ENCODE measurements at places on chromosomes 6 and 20.
A peak's percentile ranks its signal among the peaks of the same experiment; 100 is the strongest.

- DNase-seq: no peak
Observed at GRCh38 chr20:51428401-51429143, 113.9 kb downstream of the NFATC2 start.

DNA sequence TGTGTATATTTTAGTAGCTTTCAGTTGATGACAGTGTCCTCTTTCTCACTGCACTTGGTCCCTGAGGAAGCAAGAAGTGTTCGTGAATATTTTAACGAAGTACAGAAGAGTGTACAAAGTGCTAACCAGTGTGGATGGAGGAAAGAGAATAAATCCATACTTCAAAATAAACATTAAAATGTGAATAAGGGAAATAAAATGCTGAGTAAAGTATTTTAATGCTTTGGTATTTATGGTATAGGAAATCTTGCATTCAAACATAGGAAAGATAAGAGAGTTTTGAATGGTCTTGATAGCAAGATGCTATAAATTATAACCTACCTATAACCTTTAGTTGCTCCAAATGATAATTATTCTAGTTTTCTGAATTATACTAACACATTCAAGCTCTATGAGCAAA is 493.4 kb upstream of the EYS start:
- no peak for DNase-seq

GRCh38 chr6:62441182-62441581 is 155.2 kb upstream of the KHDRBS2 start:
- DNase-seq: no peak

- DNase-seq: no peak
Observed at GRCh38 chr6:20415712-20416454, 14.2 kb downstream of the E2F3 start.

- no peak for DNase-seq
Observed at GRCh38 chr6:136526196-136526930, 23.9 kb downstream of the MAP7 start.

DNA sequence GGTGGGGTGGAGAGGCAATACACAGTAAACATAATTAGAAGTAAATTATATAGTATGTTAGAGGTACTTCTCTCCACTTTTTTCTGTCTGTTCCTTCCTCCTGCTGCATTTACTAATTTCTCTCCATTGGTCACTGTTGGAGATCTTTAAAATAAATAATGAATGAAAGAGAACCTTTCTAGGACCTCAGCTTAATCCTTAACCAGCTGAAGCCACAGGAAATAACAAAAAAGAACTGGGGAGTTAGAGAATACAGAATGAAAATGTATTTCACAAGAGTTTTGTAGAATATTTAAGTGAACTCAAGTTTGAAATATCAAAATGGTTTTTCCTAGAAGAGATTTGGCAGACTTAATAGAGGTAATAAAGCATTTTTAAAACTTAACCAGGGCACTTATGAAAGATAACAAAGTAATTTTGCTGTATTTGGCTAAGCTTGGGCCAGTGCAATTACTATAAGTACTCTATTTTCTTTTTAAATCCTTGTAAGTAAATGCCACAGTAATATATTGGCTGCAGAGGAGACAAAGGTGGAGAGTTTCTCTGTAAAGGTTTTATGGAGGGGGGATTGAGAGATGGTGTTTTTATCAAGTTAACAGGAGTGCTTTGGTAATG is 405.0 kb downstream of the CDKAL1 start:
- no peak for DNase-seq

GRCh38 chr20:43533060-43533459 is 25.6 kb downstream of the L3MBTL1 start:
- DNase-seq: no peak

DNA sequence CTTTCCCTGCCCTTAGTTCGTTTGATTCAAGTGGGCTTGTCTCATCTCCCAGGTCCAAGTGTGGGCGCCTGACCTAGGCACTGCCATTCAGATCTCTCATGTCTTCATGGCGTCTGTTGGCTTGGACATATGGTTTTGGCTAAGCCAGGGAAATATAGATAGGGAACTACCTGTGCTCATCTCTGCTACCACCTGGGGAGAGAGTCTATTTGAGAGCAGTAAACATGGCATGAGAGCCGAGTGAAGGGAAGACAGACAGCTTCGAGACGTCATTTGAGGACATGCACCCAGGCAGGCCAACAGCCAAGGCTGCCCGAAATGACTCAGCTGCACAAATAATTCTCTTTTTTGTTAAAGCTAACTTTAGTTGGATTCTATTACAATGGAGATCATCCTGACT is 370.7 kb upstream of the AGPAT4 start:
- no peak for DNase-seq

GRCh38 chr6:35275744-35276260 is 16.3 kb downstream of the ZNF76 start:
- DNase-seq: no peak

- DNase-seq: no peak
Observed at GRCh38 chr20:18090044-18090443, 32.3 kb upstream of the OVOL2 start.

DNA sequence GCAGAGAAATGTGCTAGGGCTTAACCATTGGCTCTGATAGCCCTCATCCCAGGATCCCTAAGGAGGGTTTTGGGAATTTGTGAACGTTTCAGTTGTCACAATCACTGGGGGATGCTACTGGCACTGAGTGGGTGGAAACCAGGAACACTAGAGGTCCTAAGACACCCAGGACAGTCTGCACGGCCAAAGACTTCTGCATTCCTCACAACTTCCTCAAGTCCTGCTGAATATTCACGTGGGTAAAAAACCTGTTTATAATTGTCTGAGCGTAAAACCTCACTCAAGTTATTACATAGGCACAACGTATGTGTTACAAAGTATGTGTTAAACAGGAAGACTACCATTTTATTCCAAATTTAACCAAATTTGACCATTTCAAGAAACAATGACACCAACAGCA is 52.4 kb downstream of the GMDS start:
- no peak for DNase-seq

GRCh38 chr6:5518936-5519491 is 257.7 kb downstream of the FARS2 start:
- no peak for DNase-seq

DNA sequence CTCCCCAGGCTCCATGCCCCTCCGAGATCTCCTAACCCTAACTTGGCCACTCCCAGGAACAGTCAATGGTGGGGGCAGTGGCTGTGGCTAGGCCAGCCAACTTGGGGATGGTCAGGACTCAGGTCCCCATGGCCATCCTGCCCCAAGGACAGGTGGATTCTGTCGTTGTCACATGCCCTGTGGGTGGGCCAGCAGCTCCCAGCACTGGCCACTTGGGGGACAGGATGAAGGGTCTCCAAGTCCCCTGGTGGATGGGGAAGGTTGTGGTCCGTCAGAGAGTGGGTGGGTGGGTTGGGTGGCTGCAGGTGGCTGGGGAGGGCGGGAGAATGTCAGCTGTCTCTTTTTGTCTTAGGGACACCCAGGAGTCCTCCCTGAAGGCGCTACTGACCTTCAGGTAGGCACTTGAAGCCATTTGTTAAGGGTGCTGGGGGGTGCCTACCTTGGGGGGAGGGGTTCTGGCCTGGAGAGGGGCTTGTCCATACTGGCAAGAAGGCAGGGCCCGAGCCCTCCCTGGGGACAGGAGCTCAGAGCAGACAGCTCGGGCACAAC is 5.5 kb downstream of the COL9A3 start:
- no peak for DNase-seq

DNA sequence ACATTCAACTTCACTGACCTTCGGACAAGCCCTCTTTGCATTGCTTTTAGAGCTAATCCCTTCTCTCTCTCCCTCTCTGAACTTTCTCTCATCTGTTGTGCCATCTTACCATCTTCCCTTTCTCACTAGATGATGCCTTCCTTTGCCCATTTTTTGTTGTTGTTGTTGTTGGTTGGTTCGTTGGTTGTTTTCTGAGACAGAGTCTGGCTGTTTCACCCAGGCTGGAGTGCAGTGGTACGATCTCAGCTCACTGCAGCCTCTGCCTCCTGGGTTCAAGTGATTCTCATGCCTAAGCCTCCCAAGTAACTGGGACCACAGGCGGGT is 18.8 kb downstream of the MAP3K5 start:
- no peak for DNase-seq

- peak; percentile 22 for DNase-seq
Observed at GRCh38 chr20:51481341-51481914, 61.1 kb downstream of the NFATC2 start.

- DNase-seq: no peak
Observed at GRCh38 chr6:116575227-116575626, 3.9 kb downstream of the RWDD1 start.

- DNase-seq: no peak
Observed at GRCh38 chr20:24042646-24043045, 54.1 kb upstream of the GGTLC1 start.

GRCh38 chr6:13412639-13413465 is 74.5 kb downstream of the GFOD1 start:
- DNase-seq: no peak
